Activated T-helper 1 cell treated with Interleukin-2 at 50 U/mL for 16 hours (primary cell): ENCODE measurements at places on chromosomes 12 and 14.

DNA sequence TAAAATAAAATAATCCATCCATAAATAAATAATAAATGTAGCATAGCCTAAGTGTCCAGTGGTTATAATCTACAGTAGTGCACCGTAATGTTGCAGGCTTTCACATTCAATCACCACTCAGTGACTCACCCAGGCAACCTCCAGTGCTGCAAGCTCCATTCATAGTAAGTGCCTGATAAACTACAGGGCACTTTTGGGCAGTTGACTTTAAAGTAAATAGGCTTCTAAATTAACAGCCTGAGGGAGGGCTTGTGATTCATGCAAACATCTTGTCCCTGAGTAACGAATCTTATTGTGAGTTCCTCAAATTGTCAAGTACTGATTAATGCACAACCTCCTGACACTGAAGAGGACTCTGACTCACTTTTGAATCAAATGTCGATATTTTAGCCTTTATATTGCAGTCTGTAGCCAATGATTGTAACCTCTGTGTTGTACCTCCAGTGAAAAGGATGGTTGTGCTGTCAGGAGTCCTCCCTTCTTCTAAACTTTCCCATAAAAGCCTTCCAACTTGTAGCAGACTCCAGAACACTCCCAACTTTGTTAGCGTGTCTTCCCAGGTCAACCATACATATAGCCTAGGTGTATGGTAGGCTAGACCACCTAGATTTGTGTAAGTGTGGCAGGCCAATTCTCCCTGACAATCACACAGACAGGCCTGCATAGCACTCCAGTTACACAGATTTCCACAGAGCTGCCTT is 55.0 kb upstream of the BICD1 start:
- no peak for DNase-seq

DNA sequence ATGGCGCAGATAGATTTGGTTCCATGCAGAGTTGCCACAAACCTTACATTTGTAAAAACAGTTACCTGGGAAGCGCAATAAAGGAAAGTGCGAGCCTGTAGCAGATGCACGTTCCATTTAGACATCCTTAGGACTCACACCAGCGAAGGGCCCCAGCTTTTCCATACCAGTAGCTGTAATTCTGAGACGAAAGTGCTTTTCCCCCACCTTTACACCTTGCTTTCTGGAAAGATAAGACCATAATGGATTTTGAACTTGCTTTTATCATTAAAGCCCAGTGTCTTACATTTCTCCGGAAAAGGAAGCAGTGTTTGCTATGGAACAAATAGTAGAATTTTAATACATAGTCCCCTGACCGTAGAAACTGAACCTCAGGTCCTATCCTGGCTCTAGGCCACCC is 616 bp upstream of the CCDC77 start:
- DNase-seq: no peak

DNA sequence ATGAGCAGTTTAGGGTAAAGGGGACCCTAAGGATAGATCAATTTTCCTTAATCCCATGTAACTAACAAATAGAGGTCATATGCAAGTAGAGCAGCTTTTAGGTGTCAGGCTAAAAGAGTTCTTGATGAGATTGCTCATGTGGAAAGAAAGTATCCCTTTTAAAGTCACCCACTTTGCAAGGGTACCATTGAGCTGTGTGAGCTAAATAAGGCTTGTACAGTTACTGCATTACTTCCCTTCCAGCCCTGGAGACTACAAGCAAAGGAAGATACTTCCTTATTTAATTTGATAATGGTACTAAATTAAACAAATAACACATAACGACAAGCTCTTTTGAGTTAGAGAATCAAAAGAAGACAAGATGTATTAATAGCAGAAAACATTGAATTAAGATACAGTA is 191.7 kb downstream of the TMX1 start:
- no peak for DNase-seq

- no peak for DNase-seq
These were observed 210.0 kb downstream of the PPM1H start for GRCh38 chr12:62724947-62725451.

GRCh38 chr14:95886366-95887056 is 9.9 kb downstream of the TUNAR start:
- DNase-seq: no peak

DNA sequence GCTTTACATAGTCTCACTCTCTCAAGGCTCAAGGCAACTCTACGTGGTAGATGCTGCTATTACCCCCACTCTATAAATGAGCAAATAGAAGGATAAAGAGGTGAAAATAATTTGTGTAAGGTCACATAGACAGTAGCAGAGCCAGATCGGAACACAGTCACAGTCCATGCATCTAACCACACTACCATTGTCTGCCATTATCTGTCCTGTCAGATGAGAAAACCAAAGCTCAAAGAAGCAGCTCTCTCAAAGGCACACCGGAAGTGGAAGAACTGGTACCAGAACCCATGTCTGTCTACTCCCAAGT is 134.4 kb upstream of the NUDT4 start:
- DNase-seq: no peak

DNA sequence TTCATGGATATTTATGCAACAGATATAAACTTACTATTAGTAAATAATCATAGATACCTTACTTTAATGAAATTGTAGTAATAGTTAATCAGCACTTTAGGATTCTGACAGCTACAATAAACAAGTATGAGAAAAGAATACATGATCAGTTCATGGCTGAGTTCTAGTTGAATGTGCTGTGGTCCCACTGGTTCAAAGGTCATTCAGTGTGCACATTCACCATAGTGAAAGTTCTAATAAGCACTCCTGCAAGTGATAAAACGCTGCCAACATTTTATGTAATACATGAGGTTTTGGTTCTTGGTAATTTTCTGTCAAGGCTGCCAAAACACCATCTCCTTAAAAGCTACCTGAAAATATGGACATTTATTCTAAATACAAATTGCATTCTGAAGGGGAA is 92.6 kb downstream of the NUMB start:
- no peak for DNase-seq
